ENCODE measurements at places on chromosomes 4 and X.

DNA sequence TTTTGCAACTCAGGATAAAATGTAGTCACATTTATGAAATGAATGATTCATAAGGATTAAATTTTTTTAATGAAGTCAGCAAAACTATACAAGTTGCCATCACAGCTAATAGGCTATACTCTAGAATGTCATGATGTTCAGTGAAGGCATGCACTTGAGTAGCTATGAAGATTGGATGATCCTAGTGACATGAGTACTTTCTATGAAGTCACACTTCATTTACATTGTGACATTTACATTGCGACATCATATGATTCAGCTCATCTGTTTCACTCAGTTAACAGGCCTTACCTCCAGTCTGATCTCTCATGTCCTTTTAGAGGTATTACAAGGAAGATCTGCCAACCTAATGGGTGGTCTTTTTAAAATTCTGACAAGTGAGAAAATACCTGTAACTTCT, 82.7 kb upstream of the FGF13 start:
- no peak for DNase-seq

- no peak for DNase-seq
Observed at GRCh38 chr4:186810613-186811150, 87.0 kb upstream of the FAT1 start.

GRCh38 chrX:17472424-17472823, 97.4 kb downstream of the NHS start:
- no peak for DNase-seq

GRCh38 chr4:32440391-32440790, 1720.2 kb downstream of the PCDH7 start:
- no peak for DNase-seq

DNA sequence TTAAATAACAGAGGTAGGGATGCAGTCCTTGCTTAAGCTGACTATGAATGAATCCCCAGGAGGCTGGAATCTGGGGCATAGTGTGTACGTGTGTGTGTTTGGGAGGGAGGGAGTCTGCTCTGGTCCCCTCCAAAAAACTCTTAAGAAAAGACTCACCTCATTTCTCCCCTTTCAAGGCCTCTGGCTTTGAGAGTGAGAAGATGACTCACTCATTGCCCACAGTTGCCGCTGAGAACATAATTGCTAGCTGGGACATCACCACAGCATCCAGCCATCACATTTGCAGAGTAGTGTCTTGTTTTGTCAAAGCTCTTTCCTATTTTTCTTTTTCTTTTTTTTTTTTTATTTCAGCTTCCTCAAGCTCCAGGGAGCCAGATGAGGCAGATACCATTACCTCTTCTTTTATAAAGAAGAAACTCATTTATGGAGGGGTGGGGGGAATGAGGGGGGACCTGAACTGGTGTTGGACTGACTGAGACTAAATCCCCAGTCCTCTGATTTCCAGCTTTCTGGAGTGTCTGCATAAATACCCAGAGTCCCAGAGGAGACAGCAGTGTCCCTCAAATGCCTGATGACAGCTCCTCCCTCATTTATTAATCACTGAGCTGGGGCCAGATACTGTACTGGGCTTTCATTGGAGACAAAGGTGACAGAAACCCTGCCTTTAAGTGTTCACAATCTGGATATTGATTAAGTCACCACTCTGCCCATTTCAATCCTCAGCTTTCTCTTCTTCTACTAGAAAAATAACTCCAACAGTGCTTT, 61.9 kb upstream of the LAS1L start:
- peak; percentile 10 for DNase-seq

- DNase-seq, result no peak
Observed at GRCh38 chrX:11124112-11124511, 13.0 kb downstream of the HCCS start.

- DNase-seq, result no peak
Observed at GRCh38 chr4:13430834-13431568, 53.1 kb downstream of the RAB28 start.

GRCh38 chr4:11904846-11905739, 476.4 kb upstream of the HS3ST1 start:
- no peak for DNase-seq

DNA sequence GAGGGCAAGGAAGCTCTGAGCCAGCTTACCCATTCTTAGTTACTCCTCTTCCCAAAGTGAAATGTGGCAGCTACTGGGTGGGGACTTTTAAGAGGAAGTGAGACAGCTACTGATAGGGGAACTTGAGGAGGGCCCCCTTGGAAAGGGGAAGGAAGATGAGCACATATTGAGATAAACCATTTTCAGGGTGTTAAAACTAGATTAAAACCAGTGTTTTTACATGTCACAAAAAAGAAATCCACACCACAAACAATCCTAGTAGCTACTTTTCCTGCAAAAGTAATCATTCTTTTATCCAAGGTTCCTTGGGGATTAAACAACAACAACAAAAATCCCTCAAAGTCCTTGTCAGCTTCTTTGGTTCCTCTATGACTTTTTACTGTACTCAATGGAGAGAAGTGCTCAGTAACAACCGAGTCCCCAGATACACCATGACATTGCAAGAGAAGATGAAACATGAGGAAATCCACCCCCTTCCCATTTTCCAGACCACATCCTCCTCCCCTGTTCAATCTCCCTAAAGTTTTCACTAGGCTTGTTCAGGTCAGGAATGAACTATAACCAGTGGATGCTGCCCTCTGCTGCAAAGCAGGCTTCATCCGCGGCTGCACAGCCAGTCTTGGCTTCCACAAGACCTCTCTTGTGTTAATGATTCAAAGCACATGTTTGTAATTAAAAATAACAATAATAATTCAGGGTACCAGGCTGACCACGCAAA, 113.5 kb upstream of the TMEM164 start:
- DNase-seq, result no peak

GRCh38 chrX:139563251-139563650, 32.7 kb downstream of the F9 start:
- no peak for DNase-seq

- DNase-seq, result no peak
Observed at GRCh38 chrX:150926304-150926703, 27.8 kb upstream of the CD99L2 start.

DNA sequence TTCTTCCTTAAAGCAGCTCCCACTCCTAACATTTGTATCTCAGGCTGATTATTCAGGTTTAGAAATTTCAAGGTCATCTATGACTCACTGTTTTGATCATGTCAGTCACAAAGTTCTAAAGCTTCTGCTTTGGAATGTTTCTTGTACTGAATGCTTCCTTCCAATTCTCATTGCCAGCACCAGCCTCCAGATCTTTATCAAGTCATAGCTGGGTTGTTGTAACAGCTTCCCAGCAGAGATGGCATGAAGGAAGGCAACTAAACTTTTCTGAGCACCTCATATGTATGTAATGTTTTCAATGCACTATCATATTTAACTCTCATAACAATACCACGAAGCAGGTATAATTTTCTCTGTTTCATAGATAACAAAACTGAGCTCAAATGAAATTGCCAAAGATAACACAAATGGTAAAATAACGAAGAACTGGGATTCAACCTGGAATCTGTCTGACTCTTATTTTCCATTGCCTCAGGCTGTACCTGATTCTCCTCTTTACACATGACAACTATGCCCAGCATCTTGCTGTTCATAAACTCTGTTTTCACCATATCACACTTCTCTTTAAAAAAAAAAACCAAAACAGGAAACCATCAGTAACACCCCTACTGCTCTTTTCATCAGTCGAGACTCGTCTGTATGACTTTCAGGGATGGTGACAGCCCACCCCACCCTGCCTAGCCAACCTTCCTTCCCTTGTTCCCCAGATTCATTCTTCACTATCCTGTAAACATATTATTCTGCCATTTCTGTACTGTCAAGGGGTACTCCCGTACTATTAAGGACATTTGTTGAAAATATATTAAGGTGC, 13.4 kb downstream of the TRPC3 start:
- no peak for DNase-seq

DNA sequence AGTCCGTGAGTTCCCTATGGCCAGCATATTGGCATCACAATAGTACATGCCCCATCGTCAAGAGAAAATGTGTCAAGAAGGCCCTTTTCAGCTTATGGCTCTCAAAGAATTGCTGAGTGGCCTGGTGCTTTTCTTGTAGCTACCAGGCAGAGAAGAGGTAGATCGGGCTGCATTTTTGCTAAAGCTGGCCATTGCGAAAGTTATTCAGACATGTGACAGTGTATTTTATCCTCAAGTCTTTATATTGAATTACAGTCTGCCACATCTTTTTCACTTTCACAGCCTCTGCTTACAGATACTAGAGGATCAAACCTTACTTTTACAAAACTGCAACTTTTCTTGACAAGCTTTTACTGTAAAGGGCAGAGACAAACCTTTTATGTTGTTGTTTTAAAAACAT, 261.5 kb upstream of the IGFBP7 start:
- no peak for DNase-seq

DNA sequence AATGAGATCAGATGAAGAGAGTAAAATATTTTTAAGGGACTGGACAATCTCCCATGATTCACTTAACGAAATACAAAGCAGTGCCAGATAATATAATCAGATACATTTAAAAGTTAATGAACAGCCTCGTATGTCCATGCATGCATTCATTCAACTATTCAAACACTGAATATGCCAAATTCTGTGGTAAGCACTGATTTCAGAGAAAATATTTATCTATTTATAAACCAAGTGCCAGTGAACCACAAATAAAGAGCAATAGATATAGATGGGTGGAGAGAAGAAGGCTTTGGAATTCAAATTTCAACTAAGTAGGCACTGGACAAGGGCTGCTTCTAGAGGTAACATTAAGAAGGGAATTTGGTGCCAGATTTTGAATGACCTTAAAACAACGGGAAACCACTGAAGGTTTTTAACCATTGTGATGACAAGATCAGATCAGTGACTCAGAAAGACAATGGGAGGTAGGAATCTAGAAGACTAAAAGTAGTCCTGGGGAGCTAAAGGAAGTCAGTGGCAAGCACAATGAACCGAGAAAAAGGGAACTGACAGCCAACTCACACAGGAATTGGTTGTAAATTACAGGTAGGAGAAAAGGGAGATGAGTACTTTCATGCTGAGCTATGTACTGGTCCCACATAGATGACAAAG, 14.2 kb downstream of the ELOVL6 start:
- DNase-seq, result no peak

Data from T-helper 1 cell (primary cell).